ENCODE measurements at places on chromosomes 13 and 19.
A peak's percentile ranks its signal among the peaks of the same experiment; 100 is the strongest.

GRCh38 chr19:16261584-16262368, 62.9 kb upstream of the KLF2 start:
- no peak for DNase-seq
- no peaks in the 10 kb centered on the region for H3K36me3 ChIP-seq
- no peaks in the 10 kb centered on the region for H3K4me1 ChIP-seq
- peaks cover 36% of the 10 kb centered on the region for H3K27me3 ChIP-seq
- no peak overlapping the region for H3K27ac ChIP-seq

DNA sequence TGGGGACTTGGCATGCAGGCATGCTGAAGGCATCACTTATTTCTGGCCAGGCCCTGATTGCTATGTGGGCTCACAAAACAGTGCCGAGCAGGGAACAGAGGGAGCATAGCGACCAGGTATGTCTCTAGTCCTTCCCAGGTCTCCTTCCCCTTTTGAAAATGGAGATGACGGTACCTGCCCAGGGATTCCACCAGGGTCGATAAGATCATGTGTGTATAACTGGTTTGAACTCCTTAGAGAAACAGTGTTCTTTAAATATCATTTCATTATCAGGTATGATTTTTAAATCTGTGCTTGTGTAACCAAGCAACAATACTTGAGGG, 280.6 kb downstream of the FOXO1 start:
- DNase-seq, result no peak
- H3K4me3 ChIP-seq, result no peak overlapping the region
- H3K27me3 ChIP-seq, result no peaks in the 10 kb centered on the region
- peaks cover 28% of the 10 kb centered on the region for H3K4me1 ChIP-seq
- peaks cover 4% of the 10 kb centered on the region for H3K36me3 ChIP-seq

- no peaks in the 10 kb centered on the region for H3K36me3 ChIP-seq
- H3K27ac ChIP-seq, result no peak overlapping the region
- no peaks in the 10 kb centered on the region for H3K27me3 ChIP-seq
- no peak overlapping the region for H3K4me3 ChIP-seq
- peak; percentile 6 for DNase-seq
These were observed 285.6 kb downstream of the MTUS2 start for GRCh38 chr13:29105779-29106178.

- no peaks in the 10 kb centered on the region for H3K36me3 ChIP-seq
- no peak for DNase-seq
These were observed 342.3 kb downstream of the GPC5 start for GRCh38 chr13:91740756-91741155.

DNA sequence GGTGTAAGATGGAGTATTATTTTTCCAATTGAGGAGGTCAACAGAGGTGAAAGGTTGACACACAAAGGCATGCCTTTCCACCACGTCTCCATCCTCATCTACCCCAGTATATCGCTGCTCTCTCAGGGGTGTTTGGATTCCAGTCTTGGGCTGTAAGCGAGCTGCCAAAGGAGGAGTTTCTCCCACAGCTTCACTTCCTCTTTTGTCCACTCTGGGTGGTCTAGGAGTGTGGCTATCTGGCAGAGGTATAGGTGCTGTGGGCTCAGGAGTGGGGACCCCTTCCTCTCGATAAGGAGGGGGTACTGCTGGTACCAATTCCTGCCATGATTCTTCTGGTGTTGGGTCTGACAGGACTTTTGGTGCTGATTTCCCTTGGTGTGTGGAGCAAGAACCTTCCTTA, 39.4 kb downstream of the ZNF846 start:
- no peak overlapping the region for H3K27ac ChIP-seq
- no peak overlapping the region for H3K4me3 ChIP-seq
- no peaks in the 10 kb centered on the region for H3K36me3 ChIP-seq
- no peak for DNase-seq
- H3K27me3 ChIP-seq, result no peaks in the 10 kb centered on the region
- no peaks in the 10 kb centered on the region for H3K4me1 ChIP-seq

DNA sequence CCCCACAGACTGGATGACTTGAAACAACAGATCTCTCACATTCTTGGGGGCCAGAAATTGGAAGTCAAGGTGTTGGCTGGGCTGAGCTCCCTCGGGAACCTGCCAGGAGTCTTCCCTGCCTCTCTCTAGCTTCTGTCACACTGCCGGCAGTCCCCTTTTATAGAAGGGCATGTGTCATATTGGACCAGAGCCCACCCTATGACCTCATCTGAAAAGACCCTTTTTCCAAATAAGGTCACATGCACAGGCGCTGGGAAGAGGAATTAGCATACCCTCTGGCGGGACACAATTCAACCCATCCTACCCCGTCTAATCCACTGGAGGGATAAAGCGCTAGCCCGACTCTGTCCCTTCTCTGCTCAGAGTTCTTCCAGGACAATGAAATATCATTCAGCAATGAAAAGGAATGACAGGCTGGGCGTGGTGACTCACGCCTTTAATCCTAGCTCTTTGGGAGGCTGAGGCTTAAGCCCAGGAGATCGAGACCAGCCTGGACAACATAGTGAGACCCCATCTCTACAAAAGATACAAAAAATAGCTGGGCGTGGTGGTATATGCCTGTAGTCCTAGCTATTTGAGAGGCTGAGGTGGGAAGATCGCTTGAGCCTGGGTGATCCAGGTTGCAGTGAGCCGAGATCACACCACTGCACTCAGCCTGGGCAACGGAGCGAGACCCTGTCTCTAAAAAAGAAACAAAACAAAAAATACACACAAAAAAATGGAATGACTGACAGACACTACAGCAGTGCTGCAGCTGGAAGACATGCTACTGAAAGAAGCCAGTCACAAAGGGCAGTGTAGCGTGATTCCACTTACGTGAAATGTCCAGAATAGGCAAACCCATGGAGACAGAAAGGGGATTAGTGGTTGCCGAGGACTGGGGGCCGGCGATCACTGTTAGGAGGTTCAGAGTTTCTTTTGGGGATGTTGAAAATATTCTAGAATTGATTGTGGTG, 28.5 kb downstream of the MEIS3 start:
- peaks cover 9% of the 10 kb centered on the region for H3K4me1 ChIP-seq
- no peak overlapping the region for H3K27ac ChIP-seq
- peaks cover 17% of the 10 kb centered on the region for H3K27me3 ChIP-seq
- no peak for DNase-seq
- H3K36me3 ChIP-seq, result no peaks in the 10 kb centered on the region
- no peak overlapping the region for H3K4me3 ChIP-seq

DNA sequence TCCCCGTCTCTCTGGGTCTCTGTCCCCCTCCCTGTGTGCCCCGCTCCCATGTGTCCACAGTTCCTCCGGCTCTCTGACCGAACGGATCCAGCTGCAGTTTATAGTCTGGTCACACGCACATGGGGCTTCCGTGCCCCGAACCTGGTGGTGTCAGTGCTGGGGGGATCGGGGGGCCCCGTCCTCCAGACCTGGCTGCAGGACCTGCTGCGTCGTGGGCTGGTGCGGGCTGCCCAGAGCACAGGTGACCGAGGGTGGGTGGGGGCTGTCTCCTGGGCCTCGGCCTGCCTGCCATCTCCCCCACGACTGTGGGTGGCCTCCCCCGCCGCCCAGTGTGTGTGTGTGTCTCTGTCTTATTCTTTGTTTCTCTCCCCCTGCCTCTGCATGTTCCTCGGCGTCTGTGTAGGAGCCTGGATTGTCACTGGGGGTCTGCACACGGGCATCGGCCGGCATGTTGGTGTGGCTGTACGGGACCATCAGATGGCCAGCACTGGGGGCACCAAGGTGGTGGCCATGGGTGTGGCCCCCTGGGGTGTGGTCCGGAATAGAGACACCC, 10.3 kb downstream of the TRPM4 start:
- peaks cover 5% of the 10 kb centered on the region for H3K36me3 ChIP-seq
- no peaks in the 10 kb centered on the region for H3K27me3 ChIP-seq
- no peak overlapping the region for H3K4me3 ChIP-seq
- H3K4me1 ChIP-seq, result no peaks in the 10 kb centered on the region

DNA sequence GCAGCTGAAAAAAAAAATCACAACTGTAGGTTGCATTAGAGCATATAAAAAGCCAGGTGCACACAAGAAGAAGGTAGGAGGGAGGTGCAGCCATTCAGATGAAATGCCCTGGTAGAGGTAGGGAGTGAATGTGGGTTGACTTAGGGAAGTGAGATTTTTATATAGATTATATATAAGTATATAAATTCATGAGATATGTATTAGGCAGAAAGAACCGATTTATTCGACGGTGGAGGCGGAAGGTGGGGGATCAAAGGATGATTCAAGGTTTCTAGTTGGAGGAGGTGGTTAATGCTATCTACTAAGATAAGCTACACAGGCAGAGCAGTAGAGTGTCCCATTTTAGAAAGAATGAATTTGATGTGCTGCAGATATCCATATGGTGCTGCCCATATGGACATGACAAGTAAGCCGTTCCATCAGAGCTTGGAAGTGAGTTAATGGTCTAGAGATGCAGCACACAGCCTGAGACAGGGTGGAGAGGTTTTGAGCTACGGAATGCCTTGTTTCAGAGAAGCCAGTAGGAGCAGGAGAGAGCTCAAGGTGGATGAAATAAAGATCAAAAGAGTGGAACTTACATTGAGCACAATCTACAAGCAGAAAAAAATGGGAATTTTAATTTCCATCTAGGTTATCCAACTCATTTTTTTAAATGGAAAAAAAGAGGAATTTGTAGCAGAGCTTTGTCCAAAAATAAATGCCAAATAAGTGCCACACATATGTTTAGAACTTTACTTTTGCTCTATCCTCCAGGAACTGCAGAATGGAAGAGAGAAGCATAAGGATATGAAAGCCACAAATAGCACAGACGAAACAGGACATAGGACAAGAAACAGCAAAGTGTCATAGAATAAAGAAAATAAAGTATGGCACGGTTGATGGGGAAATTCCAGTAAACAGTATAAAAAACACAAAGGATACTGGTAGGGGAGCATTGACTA, 177.3 kb downstream of the PCDH9 start:
- H3K4me1 ChIP-seq, result peaks cover 12% of the 10 kb centered on the region
- H3K27me3 ChIP-seq, result no peaks in the 10 kb centered on the region
- no peak for DNase-seq
- H3K36me3 ChIP-seq, result no peaks in the 10 kb centered on the region
- H3K4me3 ChIP-seq, result no peak overlapping the region

DNA sequence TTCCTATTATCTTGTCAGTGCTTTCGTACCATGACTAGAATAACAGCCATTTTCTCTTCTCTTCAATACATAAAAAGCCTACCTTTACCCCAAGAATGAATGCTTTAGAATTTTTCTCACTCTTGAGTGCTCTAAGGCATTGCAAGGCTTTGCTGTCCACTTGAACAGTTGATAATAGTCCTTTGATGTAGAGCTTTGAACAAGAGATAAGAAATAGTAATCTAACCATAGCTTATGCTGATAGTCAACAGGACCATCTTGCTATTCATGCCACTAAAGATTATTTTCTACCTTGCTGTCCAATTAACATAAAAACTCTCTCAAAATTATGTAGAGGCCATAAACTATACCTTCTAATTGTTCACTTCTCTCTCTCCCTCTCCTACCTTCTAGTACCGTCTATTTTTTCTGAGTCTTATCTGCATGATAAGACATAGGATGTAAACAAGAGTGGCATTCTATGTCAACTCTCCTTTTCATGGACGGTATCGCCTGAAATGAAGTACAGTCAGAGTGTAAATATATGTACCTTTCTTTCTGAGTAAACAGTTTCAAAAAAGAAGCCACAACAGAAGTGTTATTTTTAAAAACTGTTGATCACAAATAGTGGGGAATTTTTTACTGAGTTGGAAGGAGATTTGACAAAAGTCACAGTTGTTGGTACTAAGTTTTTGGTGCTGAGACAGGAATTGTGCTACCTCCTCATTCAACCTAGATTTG, 297.9 kb downstream of the NDFIP2 start:
- no peaks in the 10 kb centered on the region for H3K27me3 ChIP-seq
- no peak overlapping the region for H3K27ac ChIP-seq
- peaks cover 24% of the 10 kb centered on the region for H3K4me1 ChIP-seq
- H3K36me3 ChIP-seq, result no peaks in the 10 kb centered on the region

DNA sequence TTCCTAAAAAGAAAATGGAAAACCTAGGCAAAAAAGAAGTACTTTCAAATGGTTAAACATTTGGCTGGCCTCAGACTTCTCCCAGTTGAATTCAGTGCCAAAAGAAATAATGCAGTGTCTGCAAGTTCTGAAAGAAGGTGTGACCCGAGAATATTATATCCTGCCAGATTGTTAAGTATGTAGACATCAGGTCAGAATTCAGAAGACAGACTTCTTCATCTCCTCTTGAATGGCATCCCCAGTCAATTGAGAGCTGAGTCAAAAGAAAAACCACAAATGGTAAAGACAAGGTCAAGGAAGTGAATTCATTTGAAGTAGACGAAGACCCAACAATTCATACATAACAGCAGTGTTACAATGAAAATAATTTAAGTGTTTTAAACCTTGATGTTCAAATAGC, 194.5 kb downstream of the NBEA start:
- no peaks in the 10 kb centered on the region for H3K27me3 ChIP-seq
- DNase-seq, result no peak
- H3K4me3 ChIP-seq, result no peak overlapping the region
- H3K36me3 ChIP-seq, result no peaks in the 10 kb centered on the region

- no peak for DNase-seq
- peaks cover 11% of the 10 kb centered on the region for H3K4me1 ChIP-seq
- no peak overlapping the region for H3K4me3 ChIP-seq
- H3K36me3 ChIP-seq, result no peaks in the 10 kb centered on the region
- H3K27ac ChIP-seq, result no peak overlapping the region
These were observed 81.5 kb upstream of the FAM216B start for GRCh38 chr13:42699912-42700311.

DNA sequence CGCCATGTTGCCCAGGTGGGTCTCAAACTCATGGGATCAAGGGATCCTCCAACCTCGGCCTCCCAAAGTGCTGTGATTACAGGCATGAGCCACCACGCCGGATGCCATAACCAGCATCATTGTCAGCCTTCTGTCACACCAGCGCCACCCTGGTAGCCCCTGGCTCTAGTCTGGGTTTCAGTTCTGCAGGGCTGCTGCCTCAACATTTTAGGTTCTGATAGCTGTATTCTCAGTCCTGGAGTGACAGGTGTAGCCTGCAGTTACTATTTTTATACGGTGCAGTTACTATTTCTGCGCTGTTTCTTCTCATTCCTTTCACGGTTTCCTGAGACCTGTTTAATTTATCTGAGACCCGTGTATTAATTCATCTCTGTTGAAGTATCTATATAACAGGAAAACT, 57.1 kb downstream of the TRPM4 start:
- no peak for DNase-seq
- H3K4me3 ChIP-seq, result no peak overlapping the region
- H3K4me1 ChIP-seq, result no peaks in the 10 kb centered on the region

- no peaks in the 10 kb centered on the region for H3K4me1 ChIP-seq
- no peak for DNase-seq
- no peak overlapping the region for H3K27ac ChIP-seq
- no peaks in the 10 kb centered on the region for H3K27me3 ChIP-seq
These were observed 2.6 kb upstream of the TIMM13 start for GRCh38 chr19:2429917-2430535.

GRCh38 chr19:31906111-31906871, 439.1 kb upstream of the ZNF507 start:
- H3K36me3 ChIP-seq, result no peaks in the 10 kb centered on the region
- DNase-seq, result no peak

- no peaks in the 10 kb centered on the region for H3K4me1 ChIP-seq
- H3K36me3 ChIP-seq, result no peaks in the 10 kb centered on the region
- no peak for DNase-seq
- peaks cover 34% of the 10 kb centered on the region for H3K27me3 ChIP-seq
- H3K4me3 ChIP-seq, result no peak overlapping the region
- H3K27ac ChIP-seq, result no peak overlapping the region
These were observed 178.4 kb downstream of the MYO16 start for GRCh38 chr13:108807841-108808240.

Data from MCF 10A (cell line).